ENCODE measurements at places on chromosomes 7 and 10.

GRCh38 chr10:12466704-12467305 lies 117.5 kb downstream of the CAMK1D start:
- DNase-seq = no peak

DNA sequence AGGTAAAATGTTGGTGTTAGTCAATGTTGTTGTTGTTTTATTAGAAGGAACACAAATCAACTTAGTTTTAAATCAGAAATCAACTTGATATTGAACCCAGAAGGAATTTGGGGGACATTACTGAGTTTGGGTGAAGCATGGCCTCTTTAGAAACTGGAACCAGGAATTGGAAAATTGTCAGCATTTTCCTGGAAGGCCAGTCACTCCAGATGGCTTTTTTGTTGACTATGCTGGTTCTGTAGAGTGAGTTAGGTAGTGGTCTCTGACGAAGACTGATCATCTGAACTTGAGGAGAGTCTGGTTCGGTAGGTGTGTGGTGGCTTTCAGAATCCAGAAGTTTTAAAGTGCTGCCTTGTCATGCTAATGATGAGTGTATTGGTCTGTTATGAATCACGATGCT lies 111.5 kb downstream of the BMPER start:
- no peak for DNase-seq

DNA sequence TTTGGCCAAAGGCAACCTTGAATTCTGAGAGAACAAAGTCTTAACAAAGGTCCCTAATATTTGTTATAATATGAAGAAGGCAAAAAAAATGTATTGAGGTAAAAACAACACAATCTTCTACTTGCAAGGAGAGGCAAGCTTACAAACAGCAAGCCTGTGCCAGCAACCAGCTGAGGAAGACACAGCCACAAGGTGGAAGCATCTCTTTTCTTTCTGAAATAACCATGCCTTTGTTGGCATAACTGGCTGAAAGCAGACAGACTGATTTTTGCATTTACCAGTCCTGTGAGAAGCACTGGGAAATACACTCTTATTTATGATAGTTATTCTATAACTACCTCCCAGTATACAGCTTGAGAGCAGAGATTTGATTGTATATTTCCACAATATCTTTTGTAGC lies 292.0 kb downstream of the PHTF2 start:
- no peak for DNase-seq

DNA sequence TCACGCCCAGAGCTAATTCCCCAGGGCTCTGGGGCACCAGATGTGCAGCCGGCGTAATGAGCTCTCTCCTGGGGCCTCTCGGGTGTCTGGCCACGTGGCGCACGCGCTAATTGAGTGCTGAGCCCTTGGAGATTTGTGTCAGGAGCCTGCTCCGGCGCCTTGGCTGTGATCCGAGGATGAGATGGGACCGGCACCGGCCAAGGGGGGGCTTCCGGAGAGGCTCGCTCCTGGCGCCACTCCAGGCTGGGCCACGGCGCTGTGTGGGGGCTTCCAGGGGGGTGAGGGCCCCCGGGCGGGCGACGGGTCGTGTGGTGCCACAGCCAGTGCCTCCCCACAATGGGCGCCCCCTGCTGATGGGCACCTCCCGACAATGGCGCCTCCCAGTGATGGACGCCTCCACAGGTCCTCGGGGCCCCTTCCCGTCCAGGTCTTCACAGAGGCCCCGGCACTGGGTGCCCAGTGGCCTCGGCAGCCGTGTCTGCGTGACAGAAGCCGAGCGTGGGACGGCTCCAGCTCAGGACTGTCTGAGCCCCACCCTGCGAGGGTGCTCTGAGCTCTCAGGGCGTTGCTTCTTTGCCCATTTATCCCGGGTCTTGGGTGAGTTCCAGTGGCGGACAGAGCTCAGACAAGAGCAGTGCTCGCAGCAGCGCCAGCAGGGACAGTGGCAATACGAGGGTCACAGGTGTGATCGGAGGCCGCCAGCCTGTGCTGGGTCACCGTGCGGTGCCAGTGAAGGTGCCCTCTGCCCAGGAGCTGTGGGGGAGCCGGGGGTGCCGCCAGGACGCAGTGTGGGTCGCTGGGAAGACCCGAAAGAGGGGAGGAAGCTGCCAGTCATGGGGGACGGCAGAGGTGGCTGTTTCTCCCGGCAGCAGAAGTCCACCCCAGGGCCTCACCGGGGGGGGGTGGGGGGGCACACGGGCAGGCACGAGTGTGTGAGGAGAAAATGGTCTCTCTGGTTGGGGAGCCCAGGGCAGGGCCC lies 8.2 kb upstream of the NKX6-2 start:
- no peak for DNase-seq

DNA sequence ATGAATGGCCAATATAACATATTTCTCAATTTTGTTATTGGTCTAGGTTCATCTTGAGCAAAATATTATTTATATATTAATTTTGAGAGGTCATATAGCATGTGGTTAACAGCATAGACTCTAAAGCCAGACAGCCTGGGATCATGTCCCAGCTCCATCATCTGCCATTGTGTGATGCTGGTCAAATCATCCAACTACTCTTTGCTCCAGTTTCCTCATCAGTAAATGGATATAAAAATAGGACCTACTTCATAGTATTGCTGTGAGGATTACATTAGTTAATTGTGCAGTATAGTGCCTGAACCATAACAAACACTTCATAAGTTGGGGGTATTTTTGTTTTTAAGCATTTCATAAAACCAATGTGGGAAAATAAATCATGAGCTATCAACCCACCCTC lies 199.0 kb downstream of the KIAA1217 start:
- DNase-seq = no peak

DNA sequence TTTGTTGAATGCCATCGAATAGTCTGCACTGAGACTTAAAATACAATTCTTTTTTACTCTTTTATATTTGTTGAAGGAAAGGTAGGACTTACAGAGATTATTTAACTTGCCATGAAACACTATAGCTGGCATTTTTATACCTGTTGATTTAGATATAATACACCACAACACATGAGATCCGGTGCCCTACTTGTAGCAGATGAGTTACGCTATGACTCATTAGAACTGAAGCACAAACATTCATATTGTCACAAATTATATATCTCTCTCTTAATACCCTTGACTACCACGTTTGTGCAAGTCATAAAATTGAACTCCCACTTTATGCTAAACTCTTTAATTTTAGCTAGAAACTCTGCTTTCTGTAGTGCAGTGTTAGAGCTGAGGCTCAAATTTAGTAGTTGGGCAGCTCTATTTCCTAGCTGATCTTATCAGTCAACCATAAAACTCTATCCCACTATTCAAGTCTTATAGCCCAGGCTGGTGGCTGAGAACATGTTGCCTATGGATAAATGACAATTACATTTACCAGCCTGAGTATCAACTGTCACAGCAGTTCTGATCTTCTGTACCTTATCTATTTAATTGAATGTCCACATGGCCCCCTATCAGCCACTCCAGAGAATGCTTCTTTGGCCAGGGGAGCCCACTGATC lies 137.4 kb upstream of the SEMA3D start:
- no peak for DNase-seq

DNA sequence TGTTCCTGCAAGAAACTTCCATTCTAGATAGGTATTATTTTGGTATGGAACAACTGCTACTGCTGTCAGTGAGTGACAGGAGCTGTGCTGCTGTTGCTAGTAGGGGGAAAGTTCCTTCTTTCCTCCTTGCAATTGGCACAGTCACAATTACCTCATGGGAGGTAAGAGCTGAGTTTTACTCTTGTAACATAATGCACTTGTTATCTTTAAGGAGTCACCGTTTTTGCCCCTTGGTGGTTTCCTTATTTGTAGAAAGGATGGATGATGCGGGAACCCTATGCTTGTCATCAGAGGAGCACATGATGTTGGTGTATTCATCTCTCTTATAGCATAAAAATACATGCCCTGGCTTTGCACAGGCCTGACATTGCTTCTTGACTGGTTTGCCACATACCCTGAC lies 234.7 kb upstream of the NPY start:
- no peak for DNase-seq

GRCh38 chr10:112720178-112720577 lies 229.9 kb upstream of the TCF7L2 start:
- no peak for DNase-seq
